Activated CD4-positive, alpha-beta T cell treated with anti-CD3 and anti-CD28 coated beads for 36 hours (primary cell): ENCODE measurements at places on chromosomes 2 and 18. TPM values are rescaled to one million over a fixed set of nuclear protein-coding genes. Genes with fewer than 3 reads are reported as not detected.

- H3K4me3 ChIP-seq = no peak overlapping the region
- no peak for DNase-seq
- no peaks in the 10 kb centered on the region for H3K4me1 ChIP-seq
- H3K36me3 ChIP-seq = no peaks in the 10 kb centered on the region
- peaks cover 7% of the 10 kb centered on the region for H3K27me3 ChIP-seq
Measured at GRCh38 chr2:13030606-13031005, 313.9 kb downstream of the TRIB2 start.

The PLA2R1 gene
- 0.02 TPM for total RNA-seq

GRCh38 chr2:221477714-221478484 is 94.2 kb downstream of the EPHA4 start:
- H3K36me3 ChIP-seq = peaks cover 4% of the 10 kb centered on the region
- H3K4me1 ChIP-seq = no peaks in the 10 kb centered on the region
- no peak overlapping the region for H3K27ac ChIP-seq
- DNase-seq = no peak

DNA sequence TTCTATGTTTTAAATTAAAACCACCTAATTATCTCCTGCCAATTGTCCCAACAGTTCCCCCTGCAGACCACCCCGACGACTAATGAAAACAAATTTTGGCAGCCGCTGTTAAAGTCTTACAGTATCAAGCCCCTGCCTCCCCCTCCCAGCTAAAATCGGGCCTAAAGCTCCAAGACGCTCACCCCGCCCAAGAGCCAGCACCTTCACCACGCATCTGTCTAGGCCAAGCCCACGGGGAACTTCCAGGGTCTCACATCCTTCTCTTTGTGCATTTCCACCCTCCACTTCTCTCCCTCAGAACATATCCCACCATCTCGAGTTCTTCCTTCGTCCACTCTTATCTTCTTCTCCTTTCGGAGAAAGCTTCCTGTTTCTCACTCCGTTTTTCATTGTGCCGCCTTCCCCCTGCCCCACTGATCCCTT is 445 bp downstream of the PRPF40A start:
- H3K4me3 ChIP-seq = peak overlapping the region; percentile 99
- peak; percentile 59 for DNase-seq
- no peaks in the 10 kb centered on the region for H3K27me3 ChIP-seq
- peaks cover 61% of the 10 kb centered on the region for H3K4me1 ChIP-seq

DNA sequence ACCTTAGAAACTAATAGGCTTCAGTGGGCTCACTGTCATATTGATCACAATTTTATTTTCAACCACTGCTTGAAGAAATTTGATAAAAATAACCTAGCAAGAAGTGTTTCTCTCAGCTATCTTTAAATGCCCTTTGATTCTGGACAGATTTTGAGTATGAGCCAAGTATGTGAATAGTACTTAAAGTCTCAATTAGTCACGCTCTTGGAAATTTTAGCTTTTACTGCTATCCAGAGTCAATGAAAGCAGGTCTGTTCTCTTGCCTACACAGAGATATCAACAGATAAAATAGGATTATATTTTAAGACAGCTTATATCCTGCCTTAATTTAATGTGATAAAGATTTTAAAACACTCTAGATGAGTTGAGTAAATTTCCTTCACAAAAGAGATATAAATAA is 337.3 kb downstream of the CBLN2 start:
- no peak overlapping the region for H3K27ac ChIP-seq
- no peak overlapping the region for H3K4me3 ChIP-seq
- H3K36me3 ChIP-seq = no peaks in the 10 kb centered on the region
- H3K27me3 ChIP-seq = no peaks in the 10 kb centered on the region
- no peak for DNase-seq

- H3K36me3 ChIP-seq = no peaks in the 10 kb centered on the region
- H3K27ac ChIP-seq = no peak overlapping the region
- no peak for DNase-seq
- no peaks in the 10 kb centered on the region for H3K4me1 ChIP-seq
Measured at GRCh38 chr18:47701134-47701533, 229.3 kb downstream of the SMAD2 start.

DNA sequence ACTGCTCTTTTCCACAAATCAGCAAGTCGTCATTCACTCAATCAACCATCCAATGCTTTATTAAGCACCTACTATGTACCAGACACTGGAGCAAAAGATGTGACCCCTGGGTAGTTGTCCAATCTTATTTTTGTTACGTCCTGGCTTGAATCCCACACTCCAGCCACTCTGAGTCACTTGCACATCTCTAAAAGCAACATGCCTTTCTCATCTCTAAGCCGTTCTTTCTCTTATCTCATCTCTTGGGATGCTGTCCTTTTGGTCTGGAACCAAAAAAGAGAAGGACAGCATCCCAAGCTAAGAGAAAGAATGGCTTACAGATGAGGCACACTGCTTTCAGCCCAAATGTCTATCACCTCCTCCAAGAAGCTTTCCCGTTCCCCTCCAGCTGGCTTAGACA is 58.8 kb downstream of the RNF152 start:
- peaks cover 17% of the 10 kb centered on the region for H3K4me1 ChIP-seq
- peaks cover 1% of the 10 kb centered on the region for H3K27me3 ChIP-seq
- no peaks in the 10 kb centered on the region for H3K36me3 ChIP-seq
- no peak overlapping the region for H3K27ac ChIP-seq
- no peak for DNase-seq

- no peak overlapping the region for H3K27ac ChIP-seq
- no peaks in the 10 kb centered on the region for H3K36me3 ChIP-seq
- no peak overlapping the region for H3K4me3 ChIP-seq
- no peak for DNase-seq
Measured at GRCh38 chr18:45166836-45167551, 448.3 kb upstream of the SLC14A2 start.

DNA sequence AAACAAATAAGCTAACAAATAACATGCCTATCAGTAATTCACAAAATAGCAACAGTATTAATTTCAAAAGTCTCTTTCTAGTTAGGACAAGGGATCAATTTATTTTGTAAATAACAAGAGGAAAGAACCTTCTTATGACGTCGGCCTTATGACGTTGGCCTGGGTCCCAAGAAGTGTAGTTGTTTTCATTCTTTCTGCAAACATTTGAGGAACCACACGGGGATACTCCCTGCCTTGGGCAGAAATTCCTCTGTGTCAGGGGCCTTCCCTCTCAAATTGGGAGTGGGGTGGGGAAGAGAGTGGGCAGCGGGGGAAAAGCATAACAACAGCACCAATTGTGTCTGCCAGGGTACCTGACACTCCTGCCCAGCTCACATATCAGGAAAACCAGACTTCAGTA is 1.3 kb downstream of the CCDC68 start:
- no peak for DNase-seq
- H3K4me3 ChIP-seq = no peak overlapping the region
- H3K27ac ChIP-seq = no peak overlapping the region
- peaks cover 33% of the 10 kb centered on the region for H3K27me3 ChIP-seq

DNA sequence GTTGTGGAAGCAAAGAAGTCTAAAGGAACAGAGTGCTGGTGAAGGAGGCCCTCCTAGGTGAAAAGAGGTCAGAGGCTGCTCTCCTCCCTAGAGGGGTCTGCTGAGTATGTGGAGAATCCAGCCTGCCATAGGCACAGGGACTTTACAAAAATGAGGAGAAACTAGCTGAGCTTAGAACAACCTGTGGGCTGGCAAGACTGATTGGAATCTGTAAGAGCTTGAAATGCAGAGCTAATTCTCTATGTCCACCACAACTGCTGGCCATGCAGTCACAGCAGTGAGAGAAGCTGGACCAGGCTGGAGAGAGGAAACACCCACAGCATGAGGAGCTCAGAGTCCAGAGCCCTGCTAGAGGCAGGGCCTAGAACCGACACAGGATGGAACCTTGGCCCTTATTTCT is 251.0 kb upstream of the MGAT5 start:
- DNase-seq = no peak
- H3K4me3 ChIP-seq = no peak overlapping the region
- H3K4me1 ChIP-seq = no peaks in the 10 kb centered on the region
- no peaks in the 10 kb centered on the region for H3K36me3 ChIP-seq
- H3K27me3 ChIP-seq = peaks cover 14% of the 10 kb centered on the region

GRCh38 chr2:1609485-1610095 is 134.7 kb downstream of the PXDN start:
- DNase-seq = no peak
- H3K4me3 ChIP-seq = no peak overlapping the region
- no peak overlapping the region for H3K27ac ChIP-seq
- no peaks in the 10 kb centered on the region for H3K4me1 ChIP-seq
- H3K36me3 ChIP-seq = no peaks in the 10 kb centered on the region

GRCh38 chr2:204472375-204472774 is 72.9 kb upstream of the PARD3B start:
- no peak overlapping the region for H3K27ac ChIP-seq
- H3K36me3 ChIP-seq = no peaks in the 10 kb centered on the region
- no peaks in the 10 kb centered on the region for H3K4me1 ChIP-seq

DNA sequence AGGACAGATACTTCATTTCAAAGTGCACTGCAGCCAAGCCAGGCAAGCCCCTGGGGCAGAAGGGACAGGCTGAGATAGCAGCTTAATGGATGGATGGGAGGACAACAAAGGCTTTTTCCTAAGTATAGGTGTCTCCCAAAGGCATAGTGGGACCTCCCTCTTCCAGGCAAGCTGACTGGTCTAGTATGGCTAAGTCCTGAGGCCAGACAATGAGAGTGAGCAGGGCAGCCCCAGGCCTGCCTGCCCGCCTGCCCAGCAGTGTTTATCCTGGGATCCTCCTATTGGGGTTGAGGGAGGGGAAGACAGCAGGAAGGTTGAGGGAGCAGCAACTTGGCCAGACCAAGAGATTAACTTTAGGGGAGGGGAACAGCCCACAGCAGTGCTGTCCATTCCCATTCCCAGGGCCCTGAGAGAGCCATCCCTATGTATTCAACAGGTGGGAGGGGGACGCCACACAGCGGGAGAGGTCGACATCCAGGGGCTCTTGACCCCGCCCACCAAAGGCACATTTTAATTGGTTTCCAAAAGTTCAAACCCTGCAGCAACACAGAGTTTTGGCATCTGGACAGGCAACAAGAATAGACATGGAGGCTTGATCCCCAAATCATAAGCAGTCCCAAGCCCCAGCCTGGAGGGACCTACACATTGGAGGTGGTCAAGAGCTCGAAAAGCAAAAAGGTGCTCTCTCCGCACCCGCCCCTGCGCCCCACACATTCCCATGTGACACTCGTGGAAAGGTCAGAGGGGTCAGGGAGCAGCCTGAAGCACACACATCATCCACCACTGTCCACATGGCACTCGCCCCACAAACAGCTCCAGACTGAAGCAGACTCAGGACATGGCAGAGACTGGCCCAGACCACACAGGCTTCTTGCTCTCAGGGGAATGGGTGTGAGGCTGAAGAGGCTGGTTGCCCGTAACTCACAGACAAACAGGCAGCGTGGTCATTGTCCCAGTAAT is 2.9 kb upstream of the SFXN5 start:
- no peak overlapping the region for H3K27ac ChIP-seq
- no peaks in the 10 kb centered on the region for H3K27me3 ChIP-seq
- no peak overlapping the region for H3K4me3 ChIP-seq
- DNase-seq = no peak
- no peaks in the 10 kb centered on the region for H3K36me3 ChIP-seq

- no peaks in the 10 kb centered on the region for H3K36me3 ChIP-seq
- DNase-seq = no peak
- H3K27ac ChIP-seq = no peak overlapping the region
Measured at GRCh38 chr2:16570516-16570915, 95.1 kb downstream of the CYRIA start.

DNA sequence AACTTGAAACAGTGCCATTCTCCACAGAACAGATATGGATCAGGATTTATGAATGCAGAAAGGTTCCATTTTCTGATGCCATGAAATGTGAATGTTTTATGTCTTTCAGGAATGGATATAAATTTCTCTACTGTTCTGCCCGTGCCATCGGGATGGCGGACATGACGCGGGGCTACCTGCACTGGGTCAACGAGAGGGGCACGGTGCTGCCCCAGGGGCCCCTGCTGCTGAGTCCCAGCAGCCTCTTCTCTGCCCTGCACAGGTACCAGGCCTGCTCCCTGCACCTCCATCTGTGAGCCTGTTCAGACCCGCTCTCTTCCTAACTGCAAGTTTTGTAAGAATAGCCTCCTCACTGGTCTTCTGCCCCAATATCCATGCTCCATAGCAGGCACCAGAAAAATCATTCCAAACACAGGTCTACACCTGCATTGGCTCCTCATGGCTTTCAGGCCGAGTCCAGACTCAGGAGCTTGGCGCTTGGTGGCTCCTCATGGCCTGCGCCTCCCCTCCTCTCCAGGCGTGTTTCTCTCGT is 68.6 kb downstream of the LPIN1 start:
- peaks cover 63% of the 10 kb centered on the region for H3K36me3 ChIP-seq
- no peaks in the 10 kb centered on the region for H3K27me3 ChIP-seq
- no peak for DNase-seq
- no peaks in the 10 kb centered on the region for H3K4me1 ChIP-seq
- H3K27ac ChIP-seq = no peak overlapping the region

The MRPL44 gene
- total RNA-seq = 39.7 TPM

The CYRIA gene
- 2.5 TPM for total RNA-seq

DNA sequence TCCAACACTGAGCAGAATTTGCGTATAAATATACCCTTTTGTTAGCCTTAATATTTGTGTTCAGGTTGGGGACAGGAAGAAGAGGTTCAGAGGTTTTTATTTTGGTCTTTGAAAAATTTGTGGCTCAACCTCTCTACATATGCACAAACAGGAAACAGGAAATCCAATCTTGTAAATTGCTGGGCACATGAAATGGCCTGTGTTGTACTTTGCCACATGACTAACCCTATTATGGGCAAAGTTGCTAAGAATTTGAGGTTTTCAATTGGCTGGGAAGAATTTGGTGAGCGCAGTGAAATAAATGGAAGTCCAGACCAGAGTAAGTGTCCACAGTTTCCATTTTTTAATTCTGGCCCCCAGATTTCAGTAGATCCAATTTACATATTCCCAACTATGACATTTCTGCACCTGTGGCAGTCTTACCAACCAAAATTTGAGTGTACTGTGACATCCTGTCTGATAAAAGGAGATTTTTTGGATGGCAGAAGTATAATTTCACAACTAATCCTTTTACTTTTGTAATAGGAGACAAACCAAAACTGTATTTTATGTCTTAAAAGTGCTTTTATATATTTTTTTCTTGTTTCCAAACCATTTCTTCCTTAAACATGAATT is 63.6 kb downstream of the COX7A2L start:
- H3K27ac ChIP-seq = peak overlapping the region; percentile 65
- H3K4me3 ChIP-seq = no peak overlapping the region
- no peak for DNase-seq
- peaks cover 52% of the 10 kb centered on the region for H3K36me3 ChIP-seq

GRCh38 chr2:64062840-64063239 is 43.6 kb upstream of the VPS54 start:
- H3K36me3 ChIP-seq = no peaks in the 10 kb centered on the region
- H3K27ac ChIP-seq = no peak overlapping the region
- DNase-seq = peak; percentile 15
- no peak overlapping the region for H3K4me3 ChIP-seq
- no peaks in the 10 kb centered on the region for H3K27me3 ChIP-seq

GRCh38 chr2:32310577-32310976 is 32.9 kb downstream of the YIPF4 start:
- peaks cover 13% of the 10 kb centered on the region for H3K36me3 ChIP-seq
- no peaks in the 10 kb centered on the region for H3K27me3 ChIP-seq
- no peaks in the 10 kb centered on the region for H3K4me1 ChIP-seq
- H3K27ac ChIP-seq = no peak overlapping the region
- no peak for DNase-seq

The CFAP65 gene
- not detected for total RNA-seq
